ENCODE measurements at places on chromosomes 5 and 9.

GRCh38 chr5:172389578-172390112 lies 64.7 kb downstream of the SH3PXD2B start:
- DNase-seq, result no peak

GRCh38 chr5:150054569-150054968 lies 31.8 kb downstream of the CSF1R start:
- DNase-seq, result no peak

- DNase-seq, result no peak
Measured at GRCh38 chr9:135671591-135672041, 8.5 kb downstream of the LCN9 start.

DNA sequence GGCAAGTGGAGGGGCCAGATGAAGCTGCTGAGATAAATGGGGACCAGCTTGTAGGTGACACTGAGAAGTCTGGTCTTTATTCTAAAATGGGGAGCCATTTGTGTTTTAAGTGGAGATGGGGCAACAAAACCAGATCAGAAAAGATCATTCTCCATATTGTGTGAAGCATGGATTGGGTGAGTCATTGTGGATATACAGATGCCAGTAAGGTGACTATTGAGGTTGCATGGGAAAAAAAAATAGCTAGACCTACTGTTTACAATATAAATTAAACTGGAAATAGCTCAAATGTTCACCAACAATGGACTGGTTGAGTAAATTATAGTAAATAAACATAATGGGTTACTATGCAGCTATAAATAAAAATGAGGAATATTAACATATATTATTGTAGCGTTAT lies 5.4 kb upstream of the MAP1B start:
- no peak for DNase-seq

DNA sequence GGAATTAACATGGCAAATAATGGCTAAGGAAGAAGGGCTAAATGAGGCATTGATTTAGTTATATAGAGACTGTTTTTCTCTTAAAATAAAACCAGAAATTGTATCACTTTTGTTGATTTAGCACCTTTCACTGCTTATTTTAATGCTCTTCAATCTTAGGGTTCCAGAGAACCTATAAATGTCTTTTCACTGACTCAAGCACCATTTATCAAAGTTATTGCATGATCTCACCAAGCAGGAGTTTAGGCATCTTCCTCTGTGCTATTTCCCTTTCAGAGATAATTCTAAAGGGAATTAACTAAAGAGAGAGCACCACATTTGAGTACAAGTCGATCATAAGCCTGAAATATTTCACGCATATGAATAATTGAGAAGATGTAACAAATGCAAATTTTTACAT lies 357.1 kb downstream of the CDH18 start:
- no peak for DNase-seq

DNA sequence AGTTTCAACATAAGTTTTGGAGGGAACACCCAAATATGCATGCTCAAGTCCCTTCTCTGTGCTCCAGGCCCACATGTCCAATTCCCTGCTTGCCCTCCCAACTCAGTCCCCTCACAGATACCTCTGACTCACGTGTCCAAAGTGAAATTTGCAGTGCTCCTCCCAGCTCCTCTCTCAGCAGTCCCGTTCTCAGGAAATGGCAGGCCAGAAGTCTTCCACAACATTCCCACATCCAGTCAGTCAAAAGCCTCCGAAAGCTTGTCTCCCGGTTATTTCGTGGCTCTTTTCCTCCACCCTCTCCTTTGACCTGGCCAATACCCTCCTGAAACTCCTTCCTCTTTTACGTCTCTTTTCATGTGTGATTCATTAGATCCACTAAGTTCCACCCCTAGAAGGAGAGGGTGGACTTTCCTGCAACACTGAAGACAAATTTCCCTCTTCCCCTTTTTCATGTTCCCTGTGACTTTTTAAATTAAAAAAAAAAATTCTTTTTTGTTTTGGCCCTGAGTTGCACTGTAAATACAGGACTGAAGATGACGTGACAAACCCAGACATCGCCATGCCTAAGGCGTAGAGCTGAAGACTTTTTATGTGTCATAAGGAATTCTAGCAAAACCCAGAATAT lies 12.8 kb upstream of the MGAT1 start:
- DNase-seq, result no peak

DNA sequence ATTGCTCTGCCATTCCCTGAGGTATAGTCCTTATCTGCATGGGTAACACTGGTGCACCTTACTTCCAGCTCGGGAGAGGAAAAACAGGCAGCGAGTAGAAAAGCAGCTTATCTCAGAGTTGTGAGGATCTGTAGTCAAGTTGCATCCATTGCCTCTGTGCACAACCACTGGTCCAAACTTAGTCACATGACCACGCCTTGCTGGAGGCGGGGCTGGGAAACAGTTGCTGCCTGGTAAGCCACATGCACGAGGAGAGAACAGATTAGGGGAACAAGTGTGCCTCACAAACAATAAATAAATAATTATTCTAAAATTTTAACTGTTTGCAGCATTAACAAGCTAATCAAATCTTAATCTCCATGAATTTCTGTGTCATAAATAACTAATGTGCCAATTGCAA lies 18.6 kb downstream of the ZNF622 start:
- no peak for DNase-seq
